ENCODE measurements at places on chromosomes 3 and 15.

- DNase-seq = no peak
Measured at GRCh38 chr15:85047271-85047948, 65.8 kb downstream of the PDE8A start.

DNA sequence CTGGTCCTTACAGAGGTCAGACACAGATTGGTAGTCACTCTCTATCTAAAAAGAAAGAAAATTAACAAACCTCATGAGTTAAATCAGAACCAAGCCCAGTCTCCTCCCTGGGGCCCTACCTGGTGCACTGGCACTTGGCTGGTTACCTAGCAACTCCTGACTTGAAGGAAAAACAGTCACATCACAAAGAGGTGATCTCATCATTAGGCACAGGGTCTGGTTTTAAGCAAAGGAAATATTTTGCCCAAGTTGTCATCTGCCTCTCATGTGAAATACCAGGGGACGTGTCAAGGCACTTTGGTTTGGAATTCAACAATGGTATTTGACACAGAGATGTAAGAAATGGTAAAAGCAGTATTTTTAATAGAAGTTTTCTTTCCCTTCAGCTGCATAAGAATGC, 47.7 kb upstream of the FMN1 start:
- no peak for DNase-seq

DNA sequence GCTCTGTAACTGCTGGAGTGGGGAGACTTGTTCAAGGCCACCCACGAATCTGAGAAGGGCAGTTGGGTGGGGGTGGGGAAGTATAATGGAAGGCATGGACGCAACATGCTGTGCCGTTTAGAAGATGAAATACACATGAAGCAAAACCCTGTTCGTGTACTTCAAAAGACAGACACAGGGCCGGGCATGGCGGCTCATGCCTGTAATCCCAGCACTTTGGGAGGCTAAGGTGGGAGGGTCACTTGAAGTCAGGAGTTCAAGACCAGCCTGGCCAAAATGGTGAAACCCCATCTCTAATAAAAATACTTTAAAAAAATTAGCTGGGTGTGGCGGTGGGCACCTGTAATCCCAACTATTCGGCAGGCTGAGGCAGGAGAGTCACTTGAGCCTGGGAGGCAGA, 36.9 kb upstream of the SFMBT1 start:
- no peak for DNase-seq

DNA sequence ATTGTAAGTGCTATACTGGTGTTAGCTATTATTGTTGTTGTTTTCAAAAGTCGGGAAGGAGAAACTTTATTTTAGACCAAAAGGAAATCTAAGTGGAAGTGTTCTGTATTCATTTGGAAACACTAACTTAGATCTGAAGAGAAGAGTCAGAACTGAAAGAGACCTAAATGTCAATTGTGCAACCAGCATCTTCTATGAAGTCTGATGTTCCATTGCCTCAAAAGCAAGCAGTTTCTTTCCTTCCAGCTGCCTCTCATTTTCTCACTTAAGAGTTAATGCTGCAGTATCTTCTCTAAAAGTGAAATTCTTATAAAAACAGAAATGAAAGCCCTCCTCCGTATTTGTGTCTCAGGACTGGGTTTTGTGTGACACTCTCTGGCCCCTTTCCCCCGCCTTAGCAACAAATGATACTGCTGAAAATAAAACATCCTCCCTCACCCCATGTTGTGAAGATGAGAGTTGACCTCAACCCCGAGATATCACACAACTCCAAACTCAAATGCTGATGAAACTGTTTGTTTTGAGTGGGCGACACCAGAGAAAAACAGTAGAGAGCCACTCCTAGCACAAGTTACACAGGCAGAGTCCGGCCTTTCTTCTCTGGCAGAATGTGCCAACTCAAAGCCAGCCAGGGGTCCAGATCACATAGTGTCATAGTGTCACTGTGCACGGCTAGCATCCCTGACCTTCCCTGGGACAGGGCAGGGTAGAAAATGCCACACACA, 48.9 kb downstream of the GLDN start:
- no peak for DNase-seq

DNA sequence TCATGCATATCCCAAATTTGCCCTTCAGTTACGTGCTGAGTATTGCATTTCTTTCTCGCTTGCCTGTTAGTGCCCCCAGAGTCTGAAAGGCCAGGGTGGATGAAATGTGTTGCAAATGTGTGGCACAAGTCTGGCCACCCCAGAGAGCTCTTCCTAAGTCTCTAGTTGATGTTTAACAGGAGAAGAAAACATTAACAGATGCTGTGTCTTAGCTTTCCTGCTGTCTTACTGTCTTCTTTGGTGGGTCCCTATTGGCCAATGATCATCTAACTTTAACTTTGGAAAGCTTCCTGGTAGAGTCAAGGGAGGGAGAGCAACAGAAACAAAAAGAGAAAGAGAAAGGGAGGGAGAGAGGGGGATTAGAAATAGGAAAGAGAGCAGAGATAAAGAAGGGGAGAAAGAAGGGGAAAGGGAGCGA, 76.7 kb upstream of the P3H2 start:
- no peak for DNase-seq

- DNase-seq = no peak
Measured at GRCh38 chr3:73365756-73366397, 258.9 kb downstream of the PDZRN3 start.

DNA sequence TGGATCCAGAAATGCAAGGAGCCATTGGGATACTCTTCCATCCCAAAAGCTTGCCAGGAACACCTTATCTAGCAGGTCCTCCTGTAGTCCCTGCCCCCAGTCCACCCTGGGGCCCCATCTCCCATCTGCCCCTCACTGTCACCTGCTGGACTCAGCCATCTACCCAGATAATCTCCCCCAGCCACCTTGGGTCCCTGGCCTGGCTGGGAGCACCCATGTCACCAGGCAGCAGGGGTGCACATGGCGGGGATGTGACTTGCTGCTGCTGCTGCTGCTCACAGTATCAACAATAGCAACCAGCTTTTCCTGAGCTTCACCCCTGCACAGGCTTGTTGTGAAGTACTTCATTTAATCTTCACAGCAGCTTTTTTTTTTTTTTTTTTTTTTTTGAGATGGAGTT, 12.6 kb downstream of the PTH1R start:
- DNase-seq = no peak

- no peak for DNase-seq
Measured at GRCh38 chr15:81293728-81294515, 30.0 kb downstream of the STARD5 start.

DNA sequence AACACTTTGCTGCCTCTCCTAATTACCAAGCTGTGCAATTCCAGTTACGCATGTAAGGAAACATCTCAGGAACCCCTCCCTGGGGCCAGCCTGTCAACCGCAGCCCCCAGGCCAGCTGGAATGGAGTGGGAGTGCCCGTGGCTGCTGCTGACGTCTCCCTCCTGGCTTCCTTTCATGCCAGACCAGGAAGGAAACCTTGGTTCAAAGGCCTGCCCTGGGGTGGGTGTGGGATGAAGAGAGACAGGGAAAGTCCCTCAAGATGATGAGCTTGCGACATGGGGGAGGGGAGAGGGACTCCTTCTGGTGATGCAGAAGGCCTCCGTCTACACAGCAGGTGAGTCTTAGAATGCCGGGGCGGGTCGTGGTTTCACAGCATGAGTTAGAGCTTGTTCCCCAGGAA, 11.4 kb upstream of the CYP11A1 start:
- no peak for DNase-seq

- no peak for DNase-seq
Measured at GRCh38 chr3:16309558-16309957, 44.5 kb downstream of the OXNAD1 start.

GRCh38 chr15:65935391-65935790, 66.1 kb downstream of the RAB11A start:
- no peak for DNase-seq

GRCh38 chr3:87076946-87077345, 86.0 kb upstream of the VGLL3 start:
- no peak for DNase-seq

GRCh38 chr3:43609406-43609805, 12.4 kb downstream of the ANO10 start:
- no peak for DNase-seq
